ENCODE measurements at places on chromosomes 5 and 9.

GRCh38 chr5:92119110-92119509 lies 736.0 kb upstream of the ARRDC3 start:
- DNase-seq = no peak

DNA sequence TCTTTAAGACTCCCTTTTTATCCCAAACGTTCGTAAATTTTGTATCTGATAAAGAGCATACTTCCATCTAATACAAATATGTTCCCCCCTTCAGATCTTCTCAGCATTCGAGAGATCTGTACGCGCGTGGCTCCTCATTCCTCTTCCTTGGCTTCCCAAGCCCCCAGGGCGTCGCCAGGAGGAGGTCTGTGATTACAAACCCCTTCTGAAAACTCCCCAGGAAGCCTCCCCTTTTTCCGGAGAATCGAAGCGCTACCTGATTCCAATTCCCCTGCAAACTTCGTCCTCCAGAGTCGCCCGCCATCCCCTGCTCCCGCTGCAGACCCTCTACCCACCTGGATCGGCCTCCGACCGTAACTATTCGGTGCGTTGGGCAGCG lies 19.9 kb downstream of the CDKN2A start:
- no peak for DNase-seq

GRCh38 chr5:17316970-17317459 lies 99.6 kb downstream of the BASP1 start:
- no peak for DNase-seq

- DNase-seq = no peak
Observed at GRCh38 chr5:124675931-124676846, 70.2 kb downstream of the ZNF608 start.

DNA sequence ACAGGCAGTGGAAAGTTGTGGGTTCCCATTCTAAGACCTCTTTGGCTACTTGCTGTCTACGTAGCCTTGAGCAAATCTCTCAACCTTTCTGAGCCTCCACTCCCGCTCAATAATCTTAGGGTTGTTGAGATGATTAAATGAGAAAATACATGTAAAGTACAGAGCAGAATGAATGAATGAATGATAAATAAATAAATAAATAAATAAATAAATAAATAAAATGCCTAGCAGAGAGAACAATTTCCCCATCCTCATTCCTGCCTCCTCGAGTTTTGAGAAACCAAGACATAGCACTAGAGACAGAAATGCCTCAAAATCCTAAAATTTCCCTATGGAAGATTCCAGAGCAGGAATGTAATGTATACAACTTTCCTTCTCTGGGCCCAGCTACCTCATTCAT lies 128.3 kb upstream of the RAD23B start:
- no peak for DNase-seq

- DNase-seq = peak; percentile 16
Observed at GRCh38 chr9:116475201-116475600, 211.9 kb upstream of the TRIM32 start.

DNA sequence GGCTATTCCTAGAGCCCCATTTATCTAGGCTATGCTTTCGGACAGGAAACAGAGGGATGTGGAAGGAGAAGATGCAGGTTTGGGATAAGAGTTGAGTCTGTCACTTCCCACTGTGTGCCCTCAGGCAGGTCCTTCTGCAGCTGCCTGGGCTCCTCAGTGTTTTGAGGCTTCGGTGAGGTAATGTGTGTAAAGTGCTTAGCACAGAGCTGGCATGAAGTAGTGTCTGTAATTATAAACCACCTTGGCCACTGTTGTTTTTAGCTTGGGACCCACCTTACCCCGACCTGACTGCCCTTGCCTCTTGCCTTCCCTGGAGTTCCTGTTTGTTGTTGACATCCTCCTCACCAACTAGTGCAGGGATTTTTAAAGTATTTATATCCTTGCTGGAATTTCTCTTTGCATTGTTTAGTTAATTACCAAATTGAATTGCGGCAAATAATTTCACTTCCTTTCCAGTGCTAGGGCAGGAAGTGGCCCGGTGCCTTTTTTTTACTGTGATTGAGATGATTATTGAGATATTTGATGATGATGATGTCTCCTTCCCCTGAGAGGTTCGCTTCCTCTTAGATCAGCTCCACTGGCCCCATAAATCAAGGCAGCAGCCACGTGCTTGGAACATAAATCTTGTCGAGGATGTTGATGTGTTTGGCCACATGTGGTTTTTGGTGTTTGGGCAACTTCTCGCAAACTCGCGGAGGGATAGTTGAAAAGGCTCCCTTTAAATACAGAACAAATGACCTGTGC lies 38.3 kb upstream of the DAB2IP start:
- no peak for DNase-seq

DNA sequence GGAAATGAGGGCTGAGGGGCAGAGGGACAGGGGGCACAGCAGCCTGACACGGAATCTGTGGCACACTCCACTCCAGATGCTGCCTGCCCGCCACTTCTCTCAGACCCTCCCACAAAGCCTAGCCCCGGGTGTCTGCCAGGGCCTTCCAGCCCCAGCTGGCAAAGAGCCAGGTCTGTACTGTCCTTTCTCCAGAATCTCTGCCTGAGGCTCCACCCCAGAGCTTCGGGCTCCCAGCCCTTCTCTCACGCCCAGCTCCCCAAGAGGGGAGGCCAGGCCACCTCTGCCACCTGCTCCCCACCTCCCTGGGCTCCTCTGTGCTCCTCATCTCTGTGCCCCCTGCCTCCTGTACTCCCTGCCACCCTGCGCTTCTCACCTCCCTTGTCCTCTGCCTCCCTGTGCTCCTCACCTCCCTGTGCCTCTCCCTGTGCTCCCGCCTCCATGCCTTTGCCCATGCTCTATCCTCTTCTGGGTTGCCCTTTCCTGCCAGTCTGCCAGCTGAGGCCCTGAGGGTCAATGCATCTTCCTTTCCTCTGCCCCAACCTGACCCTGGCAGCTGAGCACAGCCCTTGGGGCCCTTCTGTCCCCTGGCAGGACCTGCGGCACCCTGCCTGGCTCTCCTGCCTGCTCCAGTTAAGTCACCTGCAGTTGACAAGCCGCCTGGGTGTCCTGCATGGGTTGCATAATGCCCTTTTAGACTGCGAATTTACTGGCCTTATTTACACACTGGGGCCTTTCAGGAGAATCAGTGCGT lies 36.4 kb downstream of the RASGEF1C start:
- DNase-seq = no peak

DNA sequence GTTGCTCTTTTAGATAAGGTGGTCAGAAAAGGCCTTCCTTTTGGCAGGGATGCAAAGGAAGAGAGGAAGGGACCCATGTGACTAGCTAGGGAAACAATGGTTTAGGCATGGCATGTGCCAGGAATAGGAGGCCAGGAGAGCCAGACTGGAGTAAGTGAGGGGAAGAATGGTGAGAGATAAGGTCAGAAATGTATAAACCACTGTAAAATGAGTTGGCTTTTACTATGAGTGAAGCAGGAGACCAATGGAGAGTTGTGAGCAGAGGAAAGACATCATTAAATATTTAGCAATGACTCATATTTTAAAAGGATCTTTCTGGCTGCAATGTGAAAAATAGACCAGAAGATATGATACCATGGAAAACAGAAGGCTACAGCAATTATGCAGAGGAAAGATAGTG lies 50.9 kb downstream of the AP3B1 start:
- DNase-seq = peak; percentile 40

Data from AG08396 (cell line).